Kidney tubule cell (primary cell): ENCODE measurements at places on chromosomes 6 and 20.

- no peak for DNase-seq
Measured at GRCh38 chr20:51216850-51217249, 193.9 kb upstream of the KCNG1 start.

DNA sequence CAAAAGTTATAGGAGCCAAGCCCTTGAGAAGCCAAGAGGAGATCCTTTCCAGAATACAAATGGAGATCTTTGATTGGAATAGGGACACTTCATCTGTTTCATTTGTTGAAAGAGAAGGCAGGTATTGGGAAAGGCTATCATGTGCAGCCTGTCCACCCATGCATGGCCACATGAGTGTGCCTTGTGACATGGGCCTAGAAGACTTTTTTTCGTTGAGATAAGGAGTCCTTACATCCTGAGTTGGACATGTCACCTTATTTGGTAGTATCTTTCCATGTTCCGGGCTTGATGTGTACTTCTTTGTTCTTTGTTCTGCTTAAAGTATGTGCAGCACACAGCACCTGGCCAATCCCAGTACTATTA is 42.1 kb upstream of the SYNCRIP start:
- DNase-seq, result no peak

DNA sequence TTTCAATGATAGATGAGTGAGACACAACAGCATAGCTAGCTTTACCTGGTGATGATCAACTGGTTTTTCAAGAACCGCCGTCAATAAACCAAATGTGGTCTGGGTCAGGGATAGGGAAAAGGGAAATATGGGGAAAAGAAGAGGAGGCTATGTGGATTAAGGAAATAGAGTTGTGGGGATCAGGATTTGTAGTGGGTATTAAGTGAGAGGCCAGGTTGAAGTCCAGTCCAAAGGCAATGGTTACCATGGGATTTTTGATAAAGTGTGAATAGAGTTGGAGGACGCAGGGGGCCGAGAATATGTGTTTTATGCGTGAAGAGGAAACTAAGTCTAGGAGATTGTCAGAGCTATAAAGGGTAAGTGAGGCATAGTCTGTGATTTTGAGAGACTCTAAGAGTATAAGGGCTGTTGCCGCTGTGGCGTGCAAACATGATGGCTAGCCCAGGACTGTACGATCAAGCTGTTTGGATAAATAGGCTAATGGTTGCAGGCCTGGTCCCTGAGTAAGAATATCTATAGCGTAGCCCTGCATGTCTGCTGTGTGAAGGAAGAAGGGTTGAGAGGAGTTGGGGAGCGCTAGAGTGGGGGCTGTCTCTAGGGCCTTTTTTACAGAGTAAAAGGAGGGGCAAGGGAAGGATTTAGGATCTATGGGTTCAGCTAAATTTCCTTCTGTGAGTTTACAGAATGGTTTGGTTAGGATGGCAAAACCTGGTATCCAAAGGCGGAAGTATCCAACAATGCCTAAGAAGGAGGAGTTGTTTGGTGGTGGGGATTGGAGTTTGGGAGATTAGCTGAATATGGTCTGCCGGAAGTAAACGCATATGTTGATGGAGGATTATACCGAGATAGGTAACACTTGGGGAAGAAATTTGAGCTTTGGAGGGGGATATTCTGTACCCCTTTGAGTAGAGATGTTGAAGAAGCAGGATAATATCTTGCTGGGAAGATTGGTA is 749.7 kb upstream of the ADGRB3 start:
- DNase-seq, result no peak

- no peak for DNase-seq
Measured at GRCh38 chr6:135833771-135834170, 17.7 kb upstream of the PDE7B start.

GRCh38 chr6:34189806-34190503 is 44.1 kb upstream of the GRM4 start:
- DNase-seq, result no peak

GRCh38 chr20:54134445-54135220 is 39.2 kb downstream of the CYP24A1 start:
- DNase-seq, result peak; percentile 94

DNA sequence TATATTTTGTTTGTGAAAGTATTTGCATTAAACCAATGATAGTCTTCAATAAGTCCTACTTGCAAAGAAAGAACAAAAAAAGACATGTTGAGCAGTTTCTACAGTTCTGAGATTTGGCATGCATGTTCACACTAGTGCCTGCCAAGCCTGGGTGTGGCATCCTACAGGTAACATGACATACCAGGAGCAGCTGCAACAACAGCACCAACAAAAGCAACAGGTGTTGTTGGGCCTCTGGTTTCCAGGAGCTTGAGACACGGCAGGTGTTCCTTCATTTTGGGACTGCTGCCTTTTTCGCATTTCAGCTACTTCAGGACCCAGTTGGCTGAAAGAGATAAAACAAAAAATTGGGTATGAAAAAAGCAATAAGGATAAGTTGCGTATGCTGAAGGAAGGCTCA is 41.2 kb upstream of the MTRF1L start:
- DNase-seq, result no peak

GRCh38 chr6:42428326-42429041 is 23.2 kb downstream of the TRERF1 start:
- peak; percentile 24 for DNase-seq

DNA sequence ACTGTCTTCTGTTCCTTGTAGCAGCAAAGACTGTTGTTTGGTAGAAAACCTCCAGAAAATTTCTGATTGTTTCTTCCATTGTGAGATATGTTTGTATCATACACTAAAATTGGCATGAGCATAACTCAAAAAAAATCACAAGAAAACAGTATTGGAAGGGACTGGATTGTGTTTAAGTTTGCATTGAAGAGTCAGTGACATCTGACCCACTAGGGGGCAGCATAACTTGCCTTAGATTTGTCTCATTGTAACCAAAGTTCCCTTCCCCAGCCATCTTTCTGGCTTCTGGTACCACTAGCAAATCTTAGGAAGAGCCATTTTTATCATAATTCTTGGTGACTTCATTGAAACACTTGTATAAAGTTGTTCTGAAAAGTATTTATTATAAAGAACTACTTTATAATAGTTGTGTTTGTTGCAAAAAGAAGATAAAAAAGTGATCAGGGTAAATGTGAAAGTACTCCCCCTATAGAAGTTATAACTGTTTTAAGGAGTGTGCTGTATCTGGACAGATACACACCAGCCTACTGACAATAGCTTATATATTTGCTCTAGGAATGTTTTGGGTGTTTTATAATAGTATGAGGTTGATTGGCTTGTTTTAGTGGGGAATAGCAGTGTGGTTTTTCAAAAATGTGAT is 7.7 kb downstream of the CSTF1 start:
- DNase-seq, result peak; percentile 65

GRCh38 chr20:14142171-14142570 is 146.9 kb downstream of the MACROD2 start:
- peak; percentile 78 for DNase-seq

DNA sequence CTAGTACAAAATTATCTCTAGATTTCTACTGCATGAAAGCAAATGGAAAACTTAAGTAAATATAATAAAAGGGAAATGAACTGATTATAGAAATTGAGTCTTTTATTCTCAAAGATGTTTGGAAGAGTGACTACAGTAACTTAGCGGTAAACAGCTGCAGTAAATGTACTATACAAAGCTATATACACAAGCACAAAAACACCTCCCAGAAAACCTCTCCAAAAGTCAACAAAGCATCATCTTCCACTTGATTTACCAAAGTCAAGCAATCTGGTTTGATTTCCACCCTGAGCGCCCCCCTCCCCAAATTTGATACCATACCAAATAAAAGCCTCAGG is 142.1 kb upstream of the SHLD1 start:
- no peak for DNase-seq

DNA sequence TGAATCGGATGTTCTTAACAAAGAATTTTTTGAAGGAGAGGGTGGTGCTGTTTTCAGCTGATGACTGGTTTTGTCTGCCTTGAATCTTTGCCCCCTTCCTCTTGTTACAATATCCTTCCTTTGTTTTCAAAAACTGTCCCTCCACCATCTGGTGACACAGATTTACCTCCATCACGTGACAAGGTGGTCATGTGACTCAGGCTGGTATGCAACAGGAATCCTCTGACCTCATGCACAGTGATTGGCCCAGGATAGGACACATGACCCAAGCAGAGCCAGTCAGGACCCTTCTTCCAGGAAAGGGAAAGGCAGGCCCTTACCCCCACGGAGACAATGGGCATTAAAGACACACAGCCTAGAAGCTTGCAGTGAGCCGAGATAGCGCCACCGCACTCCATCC is 84.7 kb upstream of the MC3R start:
- no peak for DNase-seq

DNA sequence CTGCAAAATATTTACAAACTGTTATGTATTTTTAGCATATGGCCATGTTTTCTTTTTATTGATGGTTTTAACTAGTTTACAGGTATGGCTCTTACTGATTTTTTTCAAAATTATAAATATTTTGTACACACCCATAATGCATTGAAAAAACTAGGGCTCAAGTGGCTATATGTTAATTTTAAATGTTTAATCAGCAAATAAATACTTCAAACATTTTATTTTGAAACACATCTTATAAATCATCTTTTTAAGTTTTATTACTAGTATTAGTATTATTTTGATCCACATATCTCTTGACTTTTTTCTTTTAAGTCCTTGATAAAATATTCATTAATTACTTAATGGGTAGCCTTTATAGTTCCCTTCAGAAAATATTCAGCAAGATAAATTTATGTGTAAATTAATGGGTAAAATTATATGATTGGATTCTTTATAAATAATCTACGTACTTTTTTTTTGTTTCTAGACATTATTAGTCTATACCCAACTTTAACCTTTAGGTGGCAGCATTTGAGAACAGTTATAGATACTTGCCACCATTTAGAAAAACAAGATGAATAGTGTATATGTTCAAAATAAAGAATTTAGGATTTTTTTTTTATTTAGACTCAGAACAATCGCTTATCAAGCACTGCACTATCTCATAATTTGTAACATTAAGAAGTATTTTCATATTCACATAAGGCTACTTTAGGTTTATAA is 241.9 kb downstream of the ADGRB3 start:
- peak; percentile 42 for DNase-seq

GRCh38 chr6:45959534-45960145 is 56.0 kb downstream of the CLIC5 start:
- DNase-seq, result peak; percentile 85

- no peak for DNase-seq
Measured at GRCh38 chr6:30790724-30791383, 46.5 kb upstream of the IER3 start.

DNA sequence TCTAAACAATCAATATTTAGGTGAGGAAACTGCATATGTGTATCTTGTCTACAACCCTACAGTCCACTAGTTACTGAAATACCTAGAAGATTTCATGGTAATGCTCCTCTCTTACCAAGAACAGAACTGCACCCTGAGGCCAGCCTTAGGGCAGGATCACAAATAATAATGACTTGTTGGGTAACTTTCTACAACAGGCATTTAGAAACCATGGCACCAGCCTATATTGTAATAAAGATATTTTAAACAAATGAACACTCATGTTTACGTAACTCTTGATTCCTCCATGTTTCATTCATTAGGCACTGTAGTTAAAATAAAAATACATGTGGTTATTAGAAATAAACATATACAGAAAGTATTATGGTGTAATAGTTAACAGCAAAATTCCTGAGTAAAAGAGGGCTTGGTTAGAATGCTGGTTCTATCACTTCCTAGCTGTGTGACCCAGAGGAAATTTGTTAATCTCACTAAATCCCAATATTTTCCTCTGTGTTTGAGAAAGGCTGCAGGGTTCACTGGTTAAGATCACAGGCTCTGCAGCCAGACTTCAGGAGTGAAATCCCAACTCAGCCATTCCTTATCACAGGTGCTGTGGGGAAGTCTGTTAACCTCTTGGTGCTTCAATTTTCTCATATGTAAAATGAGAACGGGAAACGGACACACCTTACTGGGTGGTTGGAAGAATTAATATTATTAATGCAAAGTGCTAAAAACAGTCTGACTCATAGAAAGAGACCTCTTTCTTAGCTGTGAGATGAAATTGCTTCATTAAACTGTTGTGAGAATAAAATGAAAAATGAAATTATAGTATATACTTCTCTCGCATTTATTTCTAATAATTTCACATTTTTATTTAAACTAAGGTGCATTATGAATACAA is 8.5 kb downstream of the HMGN3 start:
- DNase-seq, result no peak

DNA sequence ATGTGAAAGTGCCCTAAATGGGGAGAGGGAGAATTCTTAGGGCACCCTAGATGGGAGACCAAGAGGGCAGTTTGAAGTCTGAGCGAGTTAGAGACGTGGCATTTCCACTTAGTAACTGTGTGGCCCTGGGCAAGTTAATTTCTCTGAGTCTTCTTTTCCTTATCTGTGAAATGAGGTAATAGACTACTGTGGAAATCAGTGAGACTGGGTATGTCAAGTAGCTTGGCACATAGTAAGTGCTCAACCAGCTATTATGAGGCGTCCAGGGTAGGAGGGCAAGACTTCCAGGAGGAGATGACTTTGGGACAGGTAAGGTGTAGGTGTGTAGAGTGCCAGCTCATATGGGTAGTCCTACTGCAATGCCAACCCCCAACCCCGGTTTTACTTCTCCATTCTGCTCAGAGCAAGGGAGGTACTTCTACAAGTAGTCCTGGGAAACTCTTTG is 770 bp downstream of the KIF3B start:
- DNase-seq, result no peak

DNA sequence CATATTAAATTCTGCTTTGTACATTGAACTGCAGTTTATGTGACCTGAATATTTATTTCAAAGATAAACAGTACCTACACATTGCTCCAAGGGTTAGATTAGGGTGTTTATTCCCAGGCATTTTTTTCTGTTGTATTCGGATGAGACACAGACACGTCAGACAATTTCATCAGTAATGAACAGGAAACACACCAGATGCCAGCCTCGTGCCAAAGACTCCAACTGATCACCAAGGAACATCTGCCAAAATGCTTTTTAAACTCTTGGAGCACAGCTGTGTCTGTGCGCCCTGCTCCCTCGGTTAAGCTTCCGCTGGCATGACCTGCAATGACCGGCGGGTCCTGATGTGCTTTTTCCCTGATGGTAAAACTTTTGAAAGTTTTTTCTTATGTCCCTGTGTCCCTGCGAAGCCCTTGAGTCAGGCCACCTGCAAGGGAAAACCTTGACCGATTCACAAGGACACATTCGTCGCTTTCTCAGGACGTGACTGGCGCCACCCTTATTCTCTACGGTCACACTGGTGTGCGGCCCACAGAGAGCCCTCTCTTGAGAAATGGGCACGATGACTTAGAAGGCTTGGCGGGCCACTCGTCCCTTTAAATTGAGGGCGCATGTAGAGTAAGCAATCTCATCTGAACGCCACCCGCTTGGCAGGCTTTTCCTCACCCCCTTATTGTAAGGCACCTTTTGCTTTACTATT is 173.9 kb downstream of the QKI start:
- DNase-seq, result no peak
